CD4-positive, alpha-beta T cell (primary cell): ENCODE measurements at places on chromosomes 13 and 19. TPM values are rescaled to one million over a fixed set of nuclear protein-coding genes. Genes with fewer than 3 reads are reported as not detected.

- no peak for DNase-seq
These were observed 4.5 kb downstream of the SF3A2 start for GRCh38 chr19:2240881-2241760.

- no peak for DNase-seq
These were observed 210.9 kb downstream of the RGCC start for GRCh38 chr13:41668130-41668757.

DNA sequence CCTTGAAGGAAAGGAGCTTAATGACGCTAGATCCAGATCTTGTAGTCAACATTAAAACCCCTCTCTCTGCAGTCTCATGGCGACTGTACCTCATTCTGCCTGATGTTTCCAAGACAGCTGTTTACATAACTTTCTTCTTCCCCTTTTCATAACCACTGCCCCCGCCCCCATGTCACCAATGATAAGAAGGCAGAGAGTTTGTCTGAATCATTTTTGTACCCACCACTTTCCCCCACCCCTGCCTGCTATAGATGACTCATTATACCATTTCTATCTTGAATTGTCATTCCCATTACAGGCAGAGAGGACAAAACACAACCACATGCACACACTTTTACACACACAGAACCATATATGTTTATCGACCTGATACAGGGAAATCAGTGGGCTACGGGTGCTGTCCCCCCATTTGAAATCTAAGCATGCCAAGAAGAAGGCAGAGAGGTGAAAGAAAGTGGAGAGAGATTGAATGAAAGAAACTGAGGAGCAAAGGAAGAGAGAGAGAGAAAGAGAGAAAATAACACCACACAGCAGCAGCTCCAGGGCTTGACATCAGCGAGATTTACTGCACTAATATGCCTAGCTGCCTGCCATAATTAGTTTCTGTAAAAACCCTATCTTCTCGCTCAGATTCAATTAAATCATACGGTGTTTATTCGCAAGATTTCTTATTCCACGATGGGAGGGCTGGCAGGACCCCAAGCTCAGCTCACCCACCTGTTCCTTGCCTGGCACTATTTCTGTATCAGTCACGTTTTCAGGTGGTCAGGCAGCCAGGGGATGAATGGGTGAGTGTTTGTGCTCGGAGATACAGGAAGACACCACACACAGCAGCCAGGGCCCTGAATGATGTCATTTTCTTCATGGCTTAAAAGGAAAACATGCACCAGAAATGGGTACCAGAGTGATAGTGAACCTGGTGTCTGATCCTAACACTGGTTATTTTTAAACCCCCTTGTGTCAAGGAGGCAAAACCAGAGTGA, 114.3 kb upstream of the SERP2 start:
- DNase-seq, result peak; percentile 67

GRCh38 chr13:112054616-112055015, 12.3 kb upstream of the SOX1 start:
- no peak for DNase-seq

DNA sequence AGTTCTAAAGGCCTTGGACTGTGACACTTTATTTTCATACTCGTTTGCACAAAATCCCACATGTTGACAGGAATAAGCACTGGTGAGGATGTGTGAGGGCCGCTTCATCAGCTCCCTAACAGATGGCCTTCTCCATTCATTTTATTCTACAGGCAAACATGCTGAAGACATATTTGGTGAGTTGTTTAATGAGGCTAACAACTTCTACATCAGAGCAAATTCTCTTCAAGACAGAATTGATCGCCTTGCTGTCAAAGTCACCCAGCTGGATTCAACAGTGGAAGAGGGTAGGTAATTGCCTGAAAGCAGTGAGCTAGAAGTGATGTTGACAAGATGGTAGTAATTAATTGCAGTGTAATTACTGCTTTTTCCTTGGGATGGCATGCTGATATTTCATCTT, 95.7 kb downstream of the GPR12 start:
- DNase-seq, result no peak

- DNase-seq, result no peak
These were observed 61.3 kb downstream of the IPO5 start for GRCh38 chr13:98014766-98015165.

KLK2 gene
- not detected for total RNA-seq

SIGLEC10 gene
- total RNA-seq, result 0.58 TPM

DNA sequence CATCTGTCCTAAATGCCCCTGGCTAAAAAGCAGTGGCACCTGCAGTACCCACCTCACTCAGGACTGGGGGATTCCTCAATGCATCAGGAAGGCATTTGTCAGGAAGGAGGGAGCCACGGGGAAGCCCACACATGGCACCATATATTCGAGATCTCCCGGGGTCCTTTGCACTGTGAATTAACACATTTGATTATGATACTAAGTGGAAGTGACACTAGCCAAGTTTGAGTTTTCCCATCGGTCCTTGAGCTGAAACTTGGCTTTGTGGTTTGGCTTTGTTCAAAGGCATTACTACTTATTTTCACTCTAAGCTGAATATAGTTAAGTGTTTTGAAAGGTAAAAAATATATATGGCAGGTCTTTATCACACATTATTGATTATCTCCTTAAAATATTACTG, 168.7 kb upstream of the MYO16 start:
- DNase-seq, result no peak

SLC10A2 gene
- not detected for total RNA-seq

GRCh38 chr13:61413572-61414535, 1.8 kb downstream of the PCDH20 start:
- DNase-seq, result no peak

GRCh38 chr13:61857198-61857597, 441.5 kb upstream of the PCDH20 start:
- no peak for DNase-seq

- no peak for DNase-seq
These were observed 71.2 kb downstream of the WASF3 start for GRCh38 chr13:26628706-26629105.

- DNase-seq, result no peak
These were observed 383.3 kb downstream of the DACH1 start for GRCh38 chr13:71483733-71484132.

GRCh38 chr13:105961438-105961837, 574.0 kb downstream of the EFNB2 start:
- DNase-seq, result no peak

- DNase-seq, result no peak
These were observed 8.7 kb downstream of the NR2F6 start for GRCh38 chr19:17236811-17237543.

DNA sequence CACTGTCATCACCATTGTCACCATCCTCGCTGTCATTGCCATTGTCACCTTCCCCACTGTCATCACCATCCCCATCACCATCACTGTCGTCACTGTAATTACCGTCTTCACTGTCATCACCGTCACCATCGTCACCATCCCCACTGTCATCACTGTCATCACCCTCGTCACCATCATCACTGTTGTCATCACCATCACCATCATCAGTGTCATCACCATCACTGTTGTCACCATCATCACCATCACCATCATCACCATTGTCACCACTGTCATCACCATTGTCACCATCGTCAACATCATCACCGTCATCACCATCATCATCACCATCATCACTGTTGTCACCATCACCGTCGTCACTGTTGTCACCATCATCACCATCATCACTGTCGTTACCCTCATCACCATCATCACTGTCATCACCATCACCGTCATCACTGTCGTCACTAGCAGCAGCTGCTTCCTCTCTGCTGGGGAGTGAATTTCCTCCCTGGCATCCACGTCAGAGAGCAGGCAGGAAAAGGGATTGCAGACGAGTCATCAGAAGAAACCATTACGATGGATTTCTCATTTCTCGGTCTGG, 27.3 kb downstream of the TMEM255B start:
- DNase-seq, result no peak

DNA sequence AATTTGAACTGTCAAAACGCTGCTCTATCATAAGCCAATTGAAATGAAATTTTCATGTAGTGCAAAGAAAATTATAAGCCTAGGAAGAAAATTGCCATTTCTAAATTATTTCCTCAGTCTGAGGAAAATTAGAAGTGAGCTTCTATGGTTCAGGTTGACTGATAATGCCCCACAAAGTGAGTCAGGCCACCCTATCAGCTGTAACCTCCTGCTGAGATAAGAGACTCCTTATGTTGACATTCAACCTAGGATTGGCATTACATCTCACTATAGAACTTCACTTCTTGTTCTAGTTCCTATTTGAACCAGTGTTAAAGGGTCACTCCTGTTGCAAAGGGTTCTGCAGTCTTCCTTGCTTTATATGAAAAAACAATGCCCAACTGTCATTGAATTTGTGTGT, 32.6 kb upstream of the RFC3 start:
- no peak for DNase-seq

DNA sequence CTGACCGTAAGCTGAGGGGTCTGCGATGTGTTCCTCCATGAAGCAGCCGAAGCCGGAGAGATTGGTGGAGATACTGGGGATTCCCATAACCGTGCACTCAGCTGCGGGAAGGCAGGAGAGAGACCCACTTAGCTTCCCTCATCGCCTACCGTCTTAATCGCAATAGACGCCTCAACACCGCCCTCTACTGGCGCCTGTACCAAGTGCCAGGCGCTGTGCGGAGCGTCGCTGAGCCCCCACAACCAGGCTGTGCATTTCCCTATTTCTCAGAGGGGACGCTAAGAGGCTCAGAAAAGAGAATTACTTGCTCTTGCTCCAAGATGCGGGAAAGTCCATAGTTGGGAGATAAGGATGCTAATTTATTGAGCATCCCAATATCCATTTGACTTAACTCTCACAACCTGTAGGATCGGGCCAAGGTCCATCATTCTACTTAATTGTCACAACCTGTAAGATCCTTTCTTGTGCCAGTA, 5.8 kb downstream of the FTL start:
- DNase-seq, result peak; percentile 78

- no peak for DNase-seq
These were observed 25.4 kb upstream of the ZMYM5 start for GRCh38 chr13:19888799-19889198.

CEACAM1 gene
- total RNA-seq, result 2.0 TPM

COMP gene
- total RNA-seq, result not detected

- DNase-seq, result peak; percentile 19
These were observed at the start of gene PPFIA3 for GRCh38 chr19:49119411-49120324. PPFIA3 (plus strand) TSS chr19:49119544; CDS start chr19:49127874, 8,330 bp downstream.

SYCN gene
- not detected for total RNA-seq

- peak; percentile 72 for DNase-seq
These were observed 41.2 kb upstream of the USPL1 start for GRCh38 chr13:30576528-30576927.

GRCh38 chr13:77429320-77430142, 102.6 kb upstream of the MYCBP2 start:
- DNase-seq, result no peak

CLDND2 gene
- 0.60 TPM for total RNA-seq

GRCh38 chr13:97333983-97334382, 100.0 kb upstream of the RAP2A start:
- no peak for DNase-seq

DNA sequence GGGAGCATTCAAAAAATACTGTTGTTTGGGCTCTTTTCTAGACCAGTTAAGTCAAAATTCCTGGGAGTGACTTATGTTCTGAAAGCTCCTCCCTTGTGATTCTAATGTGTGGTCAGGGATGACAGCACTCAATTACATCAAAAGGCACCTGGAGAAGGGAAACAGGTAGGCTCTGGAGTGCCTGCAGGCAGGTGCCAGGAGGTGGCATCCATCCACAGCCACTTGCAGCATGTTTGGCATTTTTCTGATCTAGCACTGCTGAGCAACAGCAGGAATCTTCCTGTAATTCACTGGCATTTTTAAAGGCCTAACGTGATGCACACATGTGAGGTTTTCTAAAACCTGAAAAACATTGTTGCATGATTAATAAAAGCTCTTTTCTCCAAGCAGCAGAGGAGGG, 94.6 kb downstream of the CCNA1 start:
- no peak for DNase-seq

DNA sequence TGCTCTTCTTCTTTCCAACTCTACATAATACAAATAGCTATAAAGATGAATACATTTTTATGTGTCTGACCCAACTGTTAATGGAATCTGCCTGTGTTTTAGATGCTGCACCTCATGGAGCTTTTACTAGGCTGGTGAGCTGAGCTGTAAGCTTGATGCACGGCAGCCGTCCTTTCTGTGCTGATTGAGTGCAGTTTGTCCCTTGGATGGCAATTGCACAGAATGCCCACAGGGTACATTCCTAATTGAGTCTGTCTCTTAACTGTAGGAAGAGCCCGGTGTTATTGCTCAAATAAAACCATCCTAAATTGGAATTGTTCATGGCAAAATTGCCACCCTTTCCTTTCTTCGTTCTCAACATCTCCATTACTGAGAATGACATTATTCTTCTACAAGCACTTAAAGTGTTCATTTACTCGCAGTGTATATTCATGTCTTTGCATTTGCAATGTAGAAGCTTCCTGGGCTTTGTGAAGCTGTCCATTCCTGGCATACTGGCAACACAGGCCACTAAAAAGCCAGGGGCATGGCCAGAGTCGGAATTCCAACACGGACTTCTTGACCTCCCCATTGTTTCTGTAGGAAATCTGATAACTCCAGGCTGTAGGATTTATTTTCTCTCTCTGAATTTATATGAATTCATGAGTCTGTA, 85.8 kb downstream of the SLC10A2 start:
- DNase-seq, result no peak

VMAC gene
- total RNA-seq, result 25.3 TPM

DNA sequence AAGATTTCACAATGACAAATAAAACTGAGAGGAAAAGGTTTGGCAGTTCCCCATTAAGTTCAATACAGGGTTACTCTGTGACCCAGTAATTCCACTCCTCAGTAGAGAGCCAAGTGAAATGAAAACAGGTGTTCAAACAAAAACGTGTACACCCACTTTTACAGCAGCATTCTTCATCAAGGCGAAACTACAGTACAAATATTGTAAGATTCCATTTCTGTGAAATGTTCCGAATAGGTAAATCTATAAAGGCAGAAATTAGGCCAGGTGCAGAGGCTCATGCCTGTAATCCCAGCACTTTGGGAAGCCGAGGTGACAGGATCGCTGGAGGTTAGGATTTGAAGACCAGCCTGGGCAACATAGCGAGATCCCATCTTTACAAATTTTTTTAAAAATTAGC, 8.9 kb upstream of the GDF15 start:
- DNase-seq, result no peak

GRCh38 chr19:43562698-43563241, 12.6 kb downstream of the XRCC1 start:
- peak; percentile 69 for DNase-seq

- DNase-seq, result peak; percentile 29
These were observed 263.0 kb downstream of the KLF12 start for GRCh38 chr13:73870970-73871935.
